T follicular helper cell (primary cell): ENCODE measurements at places on chromosomes 2 and 18.

DNA sequence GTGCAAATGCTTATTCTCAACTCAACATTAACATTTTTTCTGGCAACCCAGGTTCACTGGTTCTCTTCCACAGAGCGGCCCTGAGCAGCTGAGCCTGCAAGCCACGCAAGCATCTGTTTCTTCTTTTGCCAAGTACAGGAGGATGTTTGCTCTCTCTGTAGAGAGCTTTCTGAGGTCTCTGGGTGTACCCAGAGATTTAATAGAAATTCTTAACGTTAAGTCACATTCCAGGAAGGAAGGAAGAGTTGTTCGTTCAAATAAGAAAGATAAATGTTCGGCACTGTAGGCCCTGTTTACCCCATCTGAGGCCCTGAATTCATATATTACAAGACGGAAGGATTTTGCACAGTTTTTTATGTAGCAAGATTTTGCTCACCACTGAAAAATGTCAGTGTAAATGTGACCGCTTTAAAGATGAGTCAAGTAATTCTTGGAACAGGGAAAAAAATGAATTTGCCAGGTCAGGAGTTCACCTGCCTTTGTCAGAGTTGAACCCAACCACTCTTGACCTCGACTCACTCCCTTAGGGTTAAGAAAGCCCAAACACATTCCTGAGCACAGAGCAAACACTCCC, 30.1 kb downstream of the KCTD18 start:
- DNase-seq = no peak

- no peak for DNase-seq
These were observed 444.1 kb upstream of the SMIM21 start for GRCh38 chr18:75871596-75871995.

DNA sequence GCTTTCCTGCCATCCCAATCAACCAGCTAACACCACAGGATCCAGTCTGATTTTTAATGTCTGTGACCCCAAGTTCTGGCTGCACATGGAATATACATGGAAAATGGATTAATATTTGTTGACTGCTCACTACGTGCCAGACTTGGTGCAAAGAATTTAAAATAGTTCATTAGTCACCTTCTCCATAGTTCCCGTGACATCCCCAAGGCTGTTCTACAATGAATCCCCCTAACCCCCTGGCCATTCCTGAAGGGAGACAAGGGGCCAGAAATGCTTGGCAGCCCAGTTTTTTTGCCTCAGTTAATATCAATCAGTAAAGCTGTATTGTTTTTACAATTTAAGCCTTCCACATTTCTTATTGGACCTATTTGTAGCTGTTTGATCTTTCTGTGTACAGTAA, 71.0 kb upstream of the ST3GAL5 start:
- DNase-seq = no peak

GRCh38 chr18:45518311-45519155, 96.7 kb upstream of the SLC14A2 start:
- DNase-seq = no peak

DNA sequence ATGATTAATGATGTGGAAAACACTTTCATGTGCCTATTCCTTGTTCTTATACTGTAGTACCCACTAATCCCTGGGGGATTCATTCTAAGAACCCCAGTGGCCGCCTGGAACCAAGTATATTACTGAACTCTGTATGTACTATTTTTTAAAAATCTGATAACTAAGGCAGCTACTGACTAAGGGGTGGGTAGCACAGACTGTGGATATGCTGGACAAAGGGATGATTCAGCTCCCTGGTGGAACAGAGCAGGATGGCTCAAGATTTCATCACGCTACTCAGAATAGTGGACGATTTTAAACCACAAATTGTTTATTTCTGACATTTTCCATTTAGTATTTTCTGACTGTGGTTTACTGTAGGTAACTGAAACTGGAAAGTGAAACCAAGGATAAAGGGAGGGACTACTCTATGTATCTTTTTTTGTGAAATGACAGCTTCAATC, 41.8 kb upstream of the CDC42EP3 start:
- DNase-seq = no peak

DNA sequence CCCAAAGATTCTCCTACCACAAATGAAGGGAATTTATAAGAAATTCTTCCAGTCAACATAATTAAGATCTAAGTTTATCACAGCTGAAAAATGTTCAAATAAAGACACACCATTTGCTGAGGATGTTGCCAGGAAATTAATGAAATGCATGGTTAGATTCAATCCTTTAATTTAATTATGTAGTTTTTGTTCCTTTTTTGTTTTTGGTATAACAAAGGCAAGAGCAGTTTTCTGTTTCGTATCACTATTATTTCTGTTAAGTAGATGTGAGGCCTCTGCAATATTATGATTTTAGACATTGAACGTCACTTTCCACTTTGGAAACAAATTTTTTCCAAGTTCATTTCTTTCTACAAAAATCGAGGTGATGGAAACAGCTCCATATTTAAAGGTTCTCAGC, 440.0 kb downstream of the THSD7B start:
- no peak for DNase-seq

GRCh38 chr2:2777876-2778275, 446.8 kb upstream of the MYT1L start:
- no peak for DNase-seq
